HEK293T (cell line): ENCODE measurements at places on chromosomes 3 and 15.

DNA sequence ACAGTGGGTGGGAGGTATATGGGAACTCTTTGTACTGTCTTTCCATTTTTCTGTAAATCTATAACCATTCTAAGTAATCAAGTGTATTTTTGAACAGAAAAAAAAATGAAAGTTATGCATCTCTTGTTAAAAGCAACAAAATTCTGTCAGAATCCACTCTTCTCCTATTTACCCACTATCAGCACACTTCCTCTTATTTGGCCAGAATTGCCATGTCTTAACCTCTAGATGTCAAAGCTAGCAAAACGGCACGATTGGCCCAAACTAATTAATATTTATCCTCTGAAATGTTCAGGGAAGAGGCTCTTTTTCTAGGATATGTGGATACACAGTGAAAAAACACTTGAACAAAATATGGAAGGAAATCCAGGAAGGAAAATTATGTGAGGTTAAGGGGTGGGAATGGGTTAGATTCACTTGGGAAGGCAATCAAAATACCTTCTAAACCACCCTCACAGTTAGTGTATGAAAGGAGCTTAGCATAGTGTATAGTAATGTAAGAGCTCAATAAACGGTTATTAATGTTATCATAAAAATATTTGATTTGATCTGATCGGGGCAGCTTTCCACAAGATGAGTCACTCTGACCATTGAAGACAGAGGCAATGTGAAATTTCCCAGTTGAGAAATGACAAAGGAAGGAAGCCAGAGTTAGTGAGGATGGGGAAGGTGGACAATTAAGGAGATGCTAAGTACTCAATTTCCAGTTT, 20.1 kb upstream of the TGFBR2 start:
- no peak for DNase-seq

GRCh38 chr3:33312361-33312760, 35.1 kb downstream of the FBXL2 start:
- no peak for DNase-seq

- no peak for DNase-seq
Measured at GRCh38 chr3:156434921-156435320, 120.0 kb downstream of the SSR3 start.

GRCh38 chr3:98887684-98888083, 13.8 kb downstream of the DCBLD2 start:
- DNase-seq: no peak

GRCh38 chr3:101950985-101951733, 101.8 kb downstream of the NFKBIZ start:
- no peak for DNase-seq

- DNase-seq: no peak
Measured at GRCh38 chr3:138938877-138939560, 7.9 kb downstream of the FOXL2 start.

- DNase-seq: no peak
Measured at GRCh38 chr3:98519351-98519750, 3.4 kb downstream of the CLDND1 start.

- DNase-seq: no peak
Measured at GRCh38 chr3:36924744-36925521, 19.9 kb downstream of the TRANK1 start.

GRCh38 chr3:94069194-94069813, 6.4 kb downstream of the NSUN3 start:
- DNase-seq: no peak

DNA sequence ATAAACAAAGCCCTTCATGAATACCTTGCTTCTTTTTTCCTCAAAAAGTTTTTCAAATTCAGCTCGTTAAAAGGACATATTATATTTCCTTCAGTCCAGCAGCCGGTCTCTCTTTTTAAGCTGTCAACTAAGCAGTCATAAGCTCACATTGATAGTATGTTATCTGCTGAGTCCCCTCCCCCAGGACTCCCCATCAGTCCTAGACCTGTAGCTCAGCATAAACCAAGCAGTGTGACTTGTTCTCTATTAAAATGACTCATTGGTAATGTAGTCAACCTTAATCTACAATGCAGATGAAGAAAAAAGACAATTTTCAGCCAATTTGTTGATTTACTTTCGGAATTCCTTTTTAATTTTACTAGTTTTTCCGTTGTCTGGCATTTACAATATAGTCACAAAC, 483.8 kb downstream of the MECOM start:
- peak; percentile 13 for DNase-seq

- DNase-seq: no peak
Measured at GRCh38 chr15:86278586-86278985, 198.9 kb downstream of the AGBL1 start.

- no peak for DNase-seq
Measured at GRCh38 chr3:10329495-10330015, 8.6 kb upstream of the SEC13 start.

- no peak for DNase-seq
Measured at GRCh38 chr3:81920816-81921215, 159.4 kb upstream of the GBE1 start.

DNA sequence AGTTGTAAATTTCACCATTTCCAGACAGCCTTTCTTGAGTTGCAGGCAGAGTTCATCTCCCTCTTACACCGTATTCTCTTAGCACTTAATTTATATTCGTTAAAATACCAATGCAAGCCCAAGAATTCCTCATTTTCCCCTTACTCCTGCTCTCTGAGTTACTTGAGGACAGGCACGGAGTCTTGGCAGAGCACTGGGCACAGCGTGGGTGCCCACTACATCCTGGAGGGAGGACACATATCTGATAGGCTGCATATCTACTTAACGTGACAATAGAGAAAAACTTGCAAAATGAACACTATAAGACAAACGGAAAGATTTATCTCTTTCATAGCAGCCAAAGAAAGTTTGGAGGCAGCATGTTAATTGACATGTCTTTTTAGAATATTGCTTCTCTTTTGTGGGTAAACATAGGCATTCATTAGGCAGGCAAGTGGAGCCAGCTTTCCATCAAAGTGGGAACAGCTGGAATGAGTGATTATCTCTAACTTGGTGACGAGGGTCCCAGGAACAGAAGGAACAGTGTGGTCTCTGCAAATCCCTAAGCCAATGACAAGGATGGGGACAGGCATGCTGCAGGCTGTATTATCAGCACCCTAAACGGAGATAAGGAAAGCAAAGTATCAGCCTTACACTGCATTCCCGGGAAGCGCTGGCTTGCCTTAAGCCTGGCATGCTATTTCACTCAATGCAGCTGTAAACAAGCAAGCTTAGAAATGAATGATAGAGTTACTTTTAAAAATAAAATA, 116.5 kb downstream of the RTP4 start:
- DNase-seq: no peak

- peak; percentile 3 for DNase-seq
Measured at GRCh38 chr3:126287536-126288241, 69.5 kb downstream of the KLF15 start.

DNA sequence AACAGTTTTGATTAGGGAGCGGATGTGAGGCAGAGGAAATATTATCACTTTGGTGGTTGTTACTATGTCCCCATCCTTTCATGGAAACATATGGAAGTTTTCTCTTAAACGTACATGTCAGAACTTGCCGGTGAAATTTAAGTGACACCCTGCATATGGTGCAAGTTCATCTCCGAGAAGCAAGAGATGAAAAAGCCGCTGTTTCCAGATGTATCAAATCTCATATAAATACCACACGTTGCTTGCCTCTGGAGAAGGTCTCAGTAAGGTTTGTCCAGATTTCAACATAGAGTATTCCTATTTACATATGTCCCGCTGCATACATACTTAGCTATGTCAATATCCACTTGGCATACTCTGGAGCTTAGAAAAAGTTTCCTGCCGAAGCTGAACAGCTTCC, 172.2 kb upstream of the ICE2 start:
- no peak for DNase-seq

- no peak for DNase-seq
Measured at GRCh38 chr3:106172101-106172500, 303.3 kb upstream of the CBLB start.

GRCh38 chr3:56456117-56456516, 12.2 kb downstream of the ERC2 start:
- DNase-seq: no peak

DNA sequence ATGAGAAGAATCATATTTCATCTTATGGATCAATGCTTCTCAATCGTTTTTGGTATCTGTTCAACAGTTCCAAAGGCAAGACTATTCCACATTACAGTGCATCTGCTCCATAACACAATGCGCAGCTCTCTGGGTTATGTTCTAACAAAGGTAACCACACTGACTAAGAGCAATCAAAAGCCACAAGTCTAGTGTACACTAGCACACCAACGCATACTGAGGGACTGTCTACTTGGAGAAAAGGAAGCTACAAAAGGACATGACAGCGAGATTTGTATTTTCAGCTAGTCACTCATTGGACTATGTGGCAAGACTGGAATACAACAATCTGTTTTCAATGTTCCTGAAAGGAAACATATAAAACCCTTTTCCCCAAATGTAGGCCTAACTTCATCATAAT, 35.8 kb downstream of the SETD2 start:
- no peak for DNase-seq

DNA sequence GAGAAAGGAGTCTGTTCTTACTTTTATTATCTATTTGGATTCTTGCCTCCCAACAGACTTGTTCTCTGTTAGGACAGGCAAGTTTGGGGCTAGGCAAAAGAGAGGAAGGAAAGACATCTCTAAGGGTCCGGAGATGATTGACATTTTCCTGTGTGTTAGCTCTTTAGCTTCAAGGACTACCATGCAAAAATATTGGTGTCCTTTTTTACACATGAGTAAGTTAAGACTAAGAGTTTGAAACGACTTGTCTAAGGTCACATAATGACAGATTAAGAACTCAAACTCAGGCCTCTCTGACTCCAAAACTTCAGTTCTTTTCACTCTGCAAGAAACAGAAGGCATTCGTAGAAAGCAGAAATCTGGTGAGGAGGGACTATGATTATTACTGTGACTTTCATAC, 5.9 kb downstream of the LMCD1 start:
- no peak for DNase-seq

DNA sequence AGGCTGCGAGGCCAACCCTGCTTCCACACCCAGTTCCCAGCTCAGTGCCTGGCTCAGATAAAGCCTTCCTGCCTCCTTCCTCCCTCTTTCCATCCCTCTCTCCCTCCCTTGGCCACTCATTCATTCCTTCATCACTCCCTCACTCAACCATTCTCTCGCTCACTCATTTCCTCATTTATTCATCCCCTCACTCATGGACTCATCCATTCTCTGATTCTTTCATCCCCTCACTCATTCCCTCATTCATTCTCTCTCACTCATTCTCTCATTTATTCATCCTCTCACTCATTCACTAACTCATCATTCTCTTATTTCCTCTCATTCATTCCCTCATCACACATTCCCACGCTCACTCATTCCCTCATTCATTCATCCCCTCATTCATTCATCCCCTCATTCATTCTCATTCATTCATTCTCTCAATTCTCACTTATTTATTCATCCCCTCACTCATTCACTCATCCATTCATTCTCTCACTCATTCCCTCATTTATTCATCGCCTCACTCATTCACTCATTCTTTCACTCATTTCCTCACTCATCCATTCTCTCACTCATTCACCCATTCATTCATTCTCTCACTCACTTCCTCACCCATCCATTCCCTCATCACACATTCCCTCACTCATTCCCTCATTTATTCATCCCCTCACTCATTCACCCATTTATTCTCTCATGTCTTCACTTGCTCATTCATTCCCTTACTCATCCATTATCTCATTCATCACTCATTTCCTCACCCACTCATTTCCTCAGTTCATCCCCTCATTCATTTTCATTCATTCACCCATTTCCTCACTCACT, 13.2 kb downstream of the ABTB1 start:
- no peak for DNase-seq

DNA sequence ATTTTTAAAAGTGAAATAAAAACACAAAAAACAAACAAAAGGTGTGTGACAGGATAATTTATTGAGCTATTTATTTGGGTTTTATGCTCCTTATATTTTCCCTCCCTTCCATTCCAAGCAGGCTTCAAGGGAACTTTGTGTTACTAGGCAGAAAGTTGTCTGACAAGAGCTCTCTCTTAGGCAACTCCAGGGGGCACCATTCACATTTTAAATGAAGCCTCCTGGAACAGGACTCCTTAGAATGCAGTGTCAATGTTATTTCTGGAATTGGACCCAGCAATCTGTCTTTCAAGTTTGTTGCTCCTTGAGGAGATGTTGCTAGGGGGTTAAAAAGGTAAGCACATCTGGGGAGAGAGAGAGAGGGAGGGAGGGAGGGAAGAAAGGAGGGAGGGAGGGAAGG, 5.4 kb upstream of the RFX7 start:
- peak; percentile 13 for DNase-seq

DNA sequence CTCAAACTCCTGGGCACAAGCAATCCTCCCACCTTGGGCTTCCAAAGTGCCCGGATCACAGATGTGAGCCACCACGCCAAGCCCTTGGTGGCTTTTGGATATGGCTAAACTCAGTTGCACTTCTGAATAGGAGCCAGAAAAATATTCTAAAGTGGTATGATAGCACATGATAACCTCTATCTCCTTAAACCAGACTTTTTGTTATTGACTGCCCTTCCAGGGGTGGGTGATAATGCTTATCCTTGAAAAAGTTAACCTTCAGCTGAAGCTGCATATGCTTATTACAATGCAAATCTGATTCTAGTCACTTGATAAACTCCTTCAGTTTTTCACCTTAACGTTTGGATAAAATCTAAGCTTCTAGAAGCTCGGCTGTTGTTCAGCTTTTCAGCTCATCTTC, 6.3 kb downstream of the CCNB2 start:
- DNase-seq: no peak
